ENCODE measurements at places on chromosomes 7 and 10.

DNA sequence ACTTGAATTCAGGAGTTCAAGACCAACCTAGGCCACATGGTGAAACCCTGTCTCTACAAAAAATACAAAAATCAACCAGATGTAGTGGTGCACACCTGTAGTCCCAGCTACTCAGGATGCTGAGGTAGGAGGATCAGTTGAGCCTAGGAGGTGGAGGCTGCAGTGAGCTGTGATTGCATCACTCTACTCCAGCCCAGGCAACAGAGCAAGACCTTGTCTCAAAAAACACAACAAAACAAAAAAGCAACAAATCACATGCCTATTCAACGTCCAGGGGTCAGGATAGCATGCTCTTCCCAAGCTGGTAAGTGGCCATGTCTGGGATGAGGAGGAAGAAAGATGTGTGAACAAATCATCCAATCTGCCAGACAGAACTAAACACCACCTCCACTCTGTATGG, 6.2 kb upstream of the RADIL start:
- no peak for DNase-seq

GRCh38 chr10:58266003-58266825, 1.5 kb downstream of the IPMK start:
- no peak for DNase-seq

DNA sequence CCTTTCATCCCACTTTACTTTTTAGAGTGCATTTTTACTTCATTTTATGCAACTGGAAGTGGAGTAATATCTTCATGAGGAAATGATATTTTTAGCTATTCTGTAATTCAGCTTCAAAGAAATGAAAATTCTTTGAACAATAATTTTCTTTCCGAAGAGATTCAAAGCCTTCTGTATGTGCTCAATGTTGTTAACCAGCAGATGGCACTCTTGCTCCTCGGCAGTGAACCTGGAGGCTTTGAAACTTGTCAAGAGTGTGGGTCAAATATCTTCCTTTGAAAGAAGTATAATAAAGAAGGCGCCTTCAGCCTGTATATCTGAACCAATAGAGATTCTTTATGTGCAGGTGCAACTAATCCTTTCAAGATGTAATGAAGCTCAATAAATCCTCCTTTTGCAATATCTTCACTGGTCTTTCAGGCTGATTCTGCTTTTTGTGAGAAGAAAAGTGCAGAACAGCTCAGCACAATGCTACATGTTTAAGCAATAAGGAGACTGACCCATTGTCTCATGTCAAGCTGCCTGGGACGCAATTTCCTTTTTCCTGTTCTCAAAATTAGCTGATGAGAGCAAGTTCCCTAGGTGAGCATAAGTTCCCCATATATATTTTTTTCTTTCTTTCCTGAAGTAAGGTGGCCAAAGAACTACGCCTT, 258.4 kb downstream of the SEMA3A start:
- peak; percentile 37 for DNase-seq

DNA sequence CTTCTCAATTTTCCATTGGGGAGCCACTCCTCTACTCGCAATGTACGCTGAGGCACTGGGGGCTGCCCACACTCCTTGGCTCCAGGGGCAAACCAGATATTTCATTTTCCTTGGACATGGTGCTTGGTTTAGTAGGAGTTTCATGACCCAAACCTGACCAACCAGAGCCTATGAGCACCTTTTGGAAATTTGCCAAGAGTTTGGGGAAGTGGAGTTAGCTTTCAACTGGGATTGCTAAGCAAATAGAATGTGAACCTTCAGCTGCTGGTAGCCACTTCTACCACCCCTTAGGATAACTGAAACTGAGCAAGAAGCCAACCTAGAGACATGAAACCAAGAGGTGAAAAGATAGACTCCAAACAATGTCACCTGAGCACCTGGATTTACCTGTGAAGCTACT, 74.9 kb upstream of the COL13A1 start:
- no peak for DNase-seq

- DNase-seq, result no peak
These were observed 301.3 kb upstream of the BMPER start for GRCh38 chr7:33604056-33604455.

GRCh38 chr7:4856336-4857057, 5.3 kb downstream of the PAPOLB start:
- no peak for DNase-seq

DNA sequence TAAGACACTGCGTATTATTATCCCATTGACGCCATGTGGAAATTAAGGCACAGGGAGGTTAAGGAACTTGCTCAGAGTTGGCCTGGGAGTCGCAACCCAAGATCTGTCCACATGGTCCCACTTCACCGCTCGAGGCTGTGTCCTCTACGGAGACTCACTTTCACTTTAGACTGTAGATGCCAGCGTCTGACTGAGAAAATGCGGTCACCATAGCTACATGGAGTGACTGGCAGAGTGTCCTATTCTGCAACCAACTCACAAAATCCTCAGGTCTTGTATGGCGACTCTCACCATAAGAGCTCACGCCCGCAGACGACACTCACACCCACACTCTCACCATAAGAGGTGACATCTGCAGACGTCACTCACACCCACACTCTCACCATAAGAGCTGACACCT, 257.9 kb downstream of the PTPRN2 start:
- DNase-seq, result no peak

GRCh38 chr7:39615350-39615975, 7.9 kb upstream of the RALA start:
- DNase-seq, result no peak

GRCh38 chr7:149686011-149686410, 87.4 kb downstream of the ZNF467 start:
- no peak for DNase-seq

DNA sequence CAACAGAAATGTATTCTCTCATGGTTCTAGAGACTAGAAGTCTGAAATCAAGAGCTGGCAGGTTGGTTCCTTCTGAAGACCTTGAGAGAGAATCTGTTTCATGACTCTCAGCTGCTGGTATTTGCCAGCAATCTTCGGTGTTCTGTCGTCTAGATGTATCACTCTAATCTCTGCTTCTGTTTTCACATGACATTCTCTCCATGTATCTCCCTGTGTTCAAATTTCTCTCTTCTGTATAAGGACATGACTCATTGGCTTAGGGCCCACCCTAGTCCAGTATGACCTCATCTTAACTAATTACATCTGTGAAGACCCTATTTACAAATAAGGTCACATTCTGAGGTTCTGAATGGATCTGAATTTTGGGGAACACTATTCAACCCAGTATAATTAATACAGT, 82.3 kb downstream of the ANKRD7 start:
- DNase-seq, result no peak

All from NCI-H1048 (cell line).